ENCODE measurements at places on chromosomes 5 and 9. TPM values are rescaled to one million over a fixed set of nuclear protein-coding genes. Genes with fewer than 3 reads are reported as not detected.

GRCh38 chr9:68462105-68462775 lies 78.4 kb downstream of the TMEM252 start:
- no peak for DNase-seq

GRCh38 chr9:76676857-76677256 lies 87.4 kb upstream of the PCA3 start:
- no peak for DNase-seq

DNA sequence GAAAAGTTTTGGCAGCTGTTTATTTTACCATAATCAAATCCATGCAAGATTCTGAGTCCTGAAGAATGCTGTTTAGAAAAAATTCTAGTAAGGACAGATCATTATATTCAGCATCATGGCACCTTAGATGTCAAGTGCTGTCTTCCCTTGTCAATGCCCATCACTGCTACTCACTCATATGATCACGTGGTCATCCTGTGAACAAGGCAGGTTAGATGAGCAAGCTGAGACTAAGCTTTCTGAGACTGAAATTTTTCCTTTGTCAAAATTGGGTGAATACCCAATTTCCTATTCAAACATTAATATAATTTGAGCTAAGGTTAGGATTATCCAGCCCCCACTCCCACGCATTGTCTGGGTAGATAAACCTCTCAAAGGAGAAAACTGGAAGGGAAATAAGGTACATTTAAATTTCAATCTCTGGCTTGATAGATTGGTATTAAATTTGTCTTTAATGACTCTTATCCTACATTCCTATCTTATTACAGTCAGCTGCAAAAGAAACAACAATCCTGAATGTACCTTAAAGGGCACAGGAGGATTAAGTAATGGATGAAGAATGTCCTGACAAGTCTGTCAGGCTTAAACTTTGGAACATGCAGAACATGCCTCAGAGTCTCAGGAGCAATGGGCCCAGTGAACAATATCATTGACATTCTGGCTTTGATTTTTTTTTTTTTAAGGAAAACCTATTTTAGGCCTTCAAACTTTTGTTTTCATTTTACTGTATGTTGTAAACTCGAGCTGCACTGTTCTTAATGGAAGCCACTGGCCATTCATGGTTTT lies 148.7 kb upstream of the RANBP3L start:
- DNase-seq, result no peak

The MVB12B gene
- 7.2 TPM for total RNA-seq

DNA sequence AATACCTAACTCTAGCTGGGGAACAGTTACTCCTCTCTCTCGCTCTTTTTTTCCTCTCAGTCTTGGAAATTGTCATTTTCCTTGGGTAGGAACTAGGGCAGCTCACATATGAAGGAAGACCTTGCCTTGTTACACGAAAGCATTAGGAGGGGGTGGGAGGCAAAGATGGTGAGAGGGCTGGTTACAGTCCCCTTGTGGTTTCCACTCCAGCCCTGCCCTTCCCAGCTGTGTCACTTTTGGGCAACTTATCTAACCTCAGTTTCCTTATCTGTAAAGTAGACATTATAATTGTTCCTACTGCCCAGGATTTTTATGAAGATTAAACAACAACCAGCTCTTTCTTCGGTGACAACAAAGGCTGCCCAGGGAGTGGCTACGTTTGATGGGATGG lies 196.2 kb upstream of the CLINT1 start:
- no peak for DNase-seq

- no peak for DNase-seq
Measured at GRCh38 chr9:100473276-100474081, 530 bp downstream of the TMEFF1 start.

DNA sequence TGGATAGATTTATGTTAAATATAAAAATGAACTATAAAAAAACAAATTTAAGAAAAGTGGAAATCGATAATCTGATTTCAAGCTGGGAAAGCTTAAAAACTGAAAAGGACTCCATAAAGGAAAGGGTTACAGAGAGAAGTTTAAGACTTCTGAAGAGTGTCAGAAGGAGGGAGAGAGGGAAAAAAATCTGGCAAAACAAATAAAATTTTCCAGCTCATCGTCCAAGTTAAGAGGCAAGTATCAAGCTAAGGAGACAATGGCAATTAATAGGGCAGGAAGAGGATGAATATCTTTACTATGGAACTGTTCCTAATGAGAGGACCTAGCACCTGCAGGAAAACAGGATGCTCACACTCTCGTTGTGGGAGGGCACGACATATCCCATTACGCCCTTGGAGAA lies 20.5 kb upstream of the HEXB start:
- no peak for DNase-seq

- no peak for DNase-seq
Measured at GRCh38 chr5:21058289-21058688, 1070.3 kb upstream of the CDH18 start.

The ACTBL2 gene
- total RNA-seq, result 5.8 TPM

- no peak for DNase-seq
Measured at GRCh38 chr9:127912882-127913281, 4.0 kb downstream of the ST6GALNAC4 start.

The PCDHB11 gene
- 3.5 TPM for total RNA-seq

The OR13J1 gene
- total RNA-seq, result not detected

DNA sequence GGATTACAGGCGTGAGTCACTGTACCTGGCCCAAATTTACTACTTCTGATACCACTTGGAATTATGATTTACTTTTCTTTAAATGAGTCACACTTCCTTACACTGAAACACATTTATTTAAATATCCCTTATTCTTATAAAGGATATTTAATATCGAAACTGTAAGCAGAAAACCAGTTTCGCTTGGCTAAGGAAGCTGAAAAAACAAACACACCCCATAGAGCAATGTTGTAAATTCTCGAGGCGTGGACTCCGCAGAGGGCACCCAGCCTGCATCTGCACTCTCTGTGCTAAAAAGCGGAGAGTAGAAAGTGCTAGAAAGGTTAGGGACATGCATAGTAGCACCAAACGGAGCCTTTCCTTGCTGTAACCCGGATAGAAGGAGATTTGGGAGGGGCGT lies 86.5 kb downstream of the HMCN2 start:
- no peak for DNase-seq

DNA sequence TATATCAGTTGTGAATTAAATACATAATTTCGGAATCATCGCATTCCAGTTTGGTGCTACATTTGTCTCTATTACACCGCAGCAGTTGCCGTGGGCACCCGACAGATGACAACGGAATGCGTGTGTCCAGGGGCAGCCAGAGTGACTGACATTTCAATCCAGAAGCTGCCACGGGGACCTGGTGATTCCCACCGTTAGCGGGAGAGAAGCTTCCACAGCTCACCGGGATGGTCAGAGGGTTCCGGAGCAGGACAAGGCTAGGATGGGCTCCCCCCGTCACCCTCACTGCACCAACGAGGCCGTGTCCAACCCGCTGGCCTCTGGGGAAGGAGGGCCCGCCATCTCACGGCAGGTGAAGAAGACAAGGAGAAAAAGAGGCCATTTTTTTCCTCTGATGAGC lies 86.8 kb downstream of the GTF3C4 start:
- DNase-seq, result no peak

DNA sequence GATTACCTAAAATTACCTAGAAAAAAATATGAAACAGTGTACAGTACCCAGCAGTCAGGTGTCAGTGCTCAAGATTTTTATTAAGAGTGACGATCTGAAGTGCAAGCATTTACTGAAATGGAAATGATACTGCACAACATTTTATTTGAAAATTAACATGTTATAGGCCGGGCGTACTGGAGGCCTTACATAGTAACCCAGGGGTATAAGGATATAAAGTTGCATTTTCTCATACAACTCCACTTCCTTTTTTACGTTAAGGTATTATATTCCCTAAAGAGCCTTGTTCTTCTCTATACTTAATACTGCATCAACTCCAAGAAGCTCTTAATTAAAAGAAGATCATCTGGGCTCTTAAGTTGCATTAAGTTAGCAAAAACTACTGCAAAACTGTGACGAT lies 3.3 kb downstream of the MAT2B start:
- DNase-seq, result no peak

The GKAP1 gene
- 5.6 TPM for total RNA-seq

- DNase-seq, result peak; percentile 83
Measured at GRCh38 chr5:173324115-173325001, 3.9 kb downstream of the STC2 start.

GRCh38 chr5:79454043-79454442 lies 59.9 kb downstream of the HOMER1 start:
- DNase-seq, result no peak

The GABRA1 gene
- total RNA-seq, result not detected

The OTP gene
- not detected for total RNA-seq

DNA sequence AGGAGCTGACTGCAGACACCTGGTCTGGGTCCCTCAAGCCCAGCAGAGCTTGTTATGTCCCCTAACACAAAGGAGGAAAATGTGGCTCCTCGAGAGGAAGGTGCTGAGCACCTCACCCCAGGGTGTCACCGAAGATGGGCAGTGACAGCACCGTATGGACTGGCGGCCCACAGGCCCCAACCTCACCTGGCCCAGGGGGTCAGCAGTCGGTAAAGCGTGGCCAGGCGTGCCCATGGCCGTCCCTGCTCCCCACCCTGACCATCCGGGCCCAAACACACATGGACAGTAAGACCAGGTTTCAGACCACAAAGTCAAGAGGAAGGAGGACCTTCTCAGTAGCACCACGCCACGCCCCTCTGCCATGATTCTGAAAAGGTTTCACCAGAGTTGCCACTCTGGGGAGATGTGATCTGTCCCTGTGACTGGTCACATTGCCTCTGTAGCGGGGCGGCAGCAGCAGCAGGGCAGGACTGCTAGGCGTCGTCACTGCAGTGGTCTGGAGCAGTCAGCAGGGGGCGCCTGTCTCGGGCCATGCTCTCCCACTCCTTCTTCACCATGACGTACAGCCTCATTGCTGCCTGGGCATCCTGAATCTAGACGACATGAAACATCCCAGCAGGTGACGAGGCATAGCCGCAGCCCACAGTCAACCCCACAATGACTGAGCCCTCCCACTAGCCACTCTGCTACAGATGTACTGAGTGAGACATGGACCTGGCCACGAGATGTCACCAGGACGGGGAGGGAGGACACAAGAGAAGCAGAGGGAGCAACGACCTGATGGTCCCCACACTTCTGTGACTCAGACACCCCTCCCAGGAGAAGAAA lies 11.1 kb downstream of the REXO4 start:
- DNase-seq, result no peak

The RLN2 gene
- total RNA-seq, result not detected

GRCh38 chr5:54900984-54901725 lies 84.2 kb downstream of the ESM1 start:
- DNase-seq, result no peak

GRCh38 chr9:32384002-32384363 lies 460 bp upstream of the ACO1 start:
- no peak for DNase-seq

The RPS14 gene
- 2,415 TPM for total RNA-seq

- no peak for DNase-seq
Measured at GRCh38 chr9:92325991-92326500, 293 bp downstream of the CENPP start.

The GCNT4 gene
- total RNA-seq, result 2.4 TPM

- no peak for DNase-seq
Measured at GRCh38 chr5:181223058-181223728, at the start of gene TRIM41. TSS of gene TRIM41 (plus strand) at chr5:181223281. CDS start at chr5:181224000, 719 bp downstream.

- peak; percentile 20 for DNase-seq
Measured at GRCh38 chr9:97985058-97985861, 2.1 kb downstream of the ANP32B start.

GRCh38 chr5:15618938-15619337 lies 119.0 kb downstream of the FBXL7 start:
- no peak for DNase-seq

DNA sequence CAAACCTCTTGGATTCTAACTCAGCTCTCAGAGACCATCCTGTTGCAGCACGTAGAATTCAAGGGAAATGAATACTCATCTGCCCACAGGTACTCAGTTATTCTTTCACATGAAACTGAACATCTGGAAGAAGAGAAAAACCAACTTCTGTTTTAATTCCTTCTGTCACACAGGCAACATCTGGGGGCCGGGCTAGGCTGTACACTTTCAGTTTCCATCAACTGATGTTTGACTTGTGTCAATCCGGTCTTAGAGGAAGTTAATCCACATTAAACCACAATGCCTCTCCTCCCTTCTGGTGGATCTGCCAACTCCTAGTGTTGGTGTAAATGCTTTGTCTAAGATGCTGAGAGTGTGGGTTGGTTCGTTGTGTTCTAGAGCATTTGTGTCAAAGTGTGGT lies 17.6 kb downstream of the DMRT3 start:
- DNase-seq, result no peak

The PCDHB14 gene
- 3.8 TPM for total RNA-seq

DNA sequence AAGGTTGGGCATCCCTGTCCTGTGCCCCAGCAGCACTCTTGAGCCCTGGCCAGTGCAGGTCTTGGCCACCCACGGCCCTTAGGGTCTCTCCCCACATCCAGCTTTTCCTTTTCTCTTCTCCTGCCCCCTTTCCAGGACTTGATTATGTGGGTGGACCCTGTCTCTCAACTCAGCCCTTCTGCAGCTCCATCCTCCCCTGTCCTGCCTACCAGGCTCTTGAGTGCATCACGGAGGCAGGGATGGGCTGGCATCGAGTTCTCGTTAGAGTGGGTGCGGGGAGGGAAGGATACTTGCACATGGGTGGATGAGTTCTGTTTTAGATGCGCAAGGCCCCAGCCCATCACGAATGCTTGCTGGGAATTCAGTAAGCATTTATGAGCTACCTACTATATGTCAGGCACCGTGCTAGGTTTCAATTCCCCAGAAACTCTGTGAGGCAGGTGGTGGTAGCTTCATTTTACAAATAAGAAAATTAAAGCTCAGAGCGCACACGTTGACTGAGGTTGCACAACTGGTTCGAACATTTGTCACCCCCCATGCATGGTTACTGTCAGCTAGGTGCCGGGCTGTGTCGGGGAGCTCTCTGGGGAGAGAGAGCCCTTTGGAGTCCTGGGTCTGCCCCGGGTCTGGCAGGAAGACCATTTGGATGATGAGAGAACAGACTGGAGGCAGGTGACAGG lies 144.6 kb upstream of the PITX1 start:
- no peak for DNase-seq

The TMEM267 gene
- total RNA-seq, result 13.5 TPM

GRCh38 chr5:3709068-3709716 lies 113.6 kb downstream of the IRX1 start:
- peak; percentile 9 for DNase-seq

All from skin of body (tissue), 3 donors.